ENCODE measurements at places on chromosomes 7 and 10.
A peak's percentile ranks its signal among the peaks of the same experiment; 100 is the strongest.

DNA sequence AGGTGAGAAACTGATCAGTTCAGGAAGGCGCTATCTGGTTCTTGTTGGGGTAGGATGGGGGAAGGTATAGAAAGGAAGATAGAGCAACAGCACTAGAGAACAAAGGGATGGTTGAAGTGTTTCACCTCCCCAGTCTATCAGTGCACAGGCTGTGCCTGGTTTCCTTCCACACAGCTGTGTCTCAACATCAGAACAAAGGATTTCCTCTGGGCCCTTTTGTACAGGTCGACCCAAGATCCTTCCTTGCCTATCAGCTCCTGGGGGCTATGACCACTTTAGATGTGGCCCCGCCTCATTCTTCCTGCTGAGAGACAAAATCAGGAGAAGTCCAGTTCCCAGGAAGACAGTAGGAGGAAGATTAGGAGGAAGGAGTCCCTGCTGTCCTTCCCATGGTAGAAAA, 65.6 kb downstream of the NAMPT start:
- no peak for DNase-seq

GRCh38 chr10:33365871-33366411, 31.5 kb upstream of the NRP1 start:
- DNase-seq, result peak; percentile 95

DNA sequence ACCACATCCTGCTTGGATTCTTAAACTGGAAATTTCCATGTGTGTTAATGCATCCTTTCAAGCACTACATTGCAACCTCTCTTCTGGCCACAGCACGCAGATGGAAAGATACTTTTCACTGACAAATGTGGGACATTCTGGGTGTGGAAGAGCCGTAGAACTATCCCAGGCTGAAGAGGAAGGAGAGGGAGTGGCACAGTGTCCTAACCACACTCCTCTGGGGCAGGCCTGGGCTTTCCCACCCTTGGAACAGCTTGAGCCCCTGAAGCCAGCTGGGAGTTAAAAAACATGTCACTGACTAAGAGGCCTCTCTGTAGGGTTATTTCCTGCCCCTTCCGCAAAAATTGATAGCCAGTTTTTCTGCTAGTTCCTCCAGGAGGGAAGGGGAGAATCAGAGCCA, 34.0 kb upstream of the DNMBP start:
- no peak for DNase-seq

DNA sequence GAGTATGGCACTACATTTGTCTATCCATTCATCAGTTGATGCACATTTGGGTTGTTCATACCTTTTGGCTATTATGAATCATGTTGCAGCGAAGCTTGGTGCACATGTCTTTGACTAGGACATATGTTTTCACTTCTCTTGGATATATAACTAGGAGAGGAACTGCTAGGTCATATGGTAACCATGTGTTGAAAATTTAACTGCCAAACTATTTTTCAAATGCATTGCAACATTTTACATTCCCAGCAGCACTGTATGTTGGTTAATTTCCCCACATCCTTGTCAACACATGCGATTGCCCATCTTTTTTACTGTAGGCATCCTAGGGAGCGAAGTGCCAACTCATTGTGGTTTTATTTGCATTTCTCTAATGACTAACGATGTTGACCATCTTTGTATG, 183.4 kb downstream of the PRKCQ start:
- DNase-seq, result no peak

DNA sequence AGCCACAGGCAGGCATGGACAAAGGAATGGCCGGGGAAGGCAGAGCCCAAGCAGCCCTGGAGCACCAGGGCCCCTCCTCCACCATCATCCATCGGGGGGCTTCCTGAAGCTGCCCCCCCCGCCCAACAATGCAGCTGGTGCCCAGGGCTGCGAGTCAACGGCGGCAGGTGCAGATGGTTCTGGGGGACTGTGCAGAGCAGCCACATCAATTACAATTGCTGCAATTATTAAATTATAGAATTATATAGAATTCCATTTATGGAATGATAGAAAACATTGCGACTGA, 28.3 kb downstream of the EBF3 start:
- DNase-seq, result no peak

- no peak for DNase-seq
These were observed 115.7 kb downstream of the CCDC71L start for GRCh38 chr7:106545275-106545674.
